Amniotic stem cell (primary cell): ENCODE measurements at places on chromosomes 2 and 18.

DNA sequence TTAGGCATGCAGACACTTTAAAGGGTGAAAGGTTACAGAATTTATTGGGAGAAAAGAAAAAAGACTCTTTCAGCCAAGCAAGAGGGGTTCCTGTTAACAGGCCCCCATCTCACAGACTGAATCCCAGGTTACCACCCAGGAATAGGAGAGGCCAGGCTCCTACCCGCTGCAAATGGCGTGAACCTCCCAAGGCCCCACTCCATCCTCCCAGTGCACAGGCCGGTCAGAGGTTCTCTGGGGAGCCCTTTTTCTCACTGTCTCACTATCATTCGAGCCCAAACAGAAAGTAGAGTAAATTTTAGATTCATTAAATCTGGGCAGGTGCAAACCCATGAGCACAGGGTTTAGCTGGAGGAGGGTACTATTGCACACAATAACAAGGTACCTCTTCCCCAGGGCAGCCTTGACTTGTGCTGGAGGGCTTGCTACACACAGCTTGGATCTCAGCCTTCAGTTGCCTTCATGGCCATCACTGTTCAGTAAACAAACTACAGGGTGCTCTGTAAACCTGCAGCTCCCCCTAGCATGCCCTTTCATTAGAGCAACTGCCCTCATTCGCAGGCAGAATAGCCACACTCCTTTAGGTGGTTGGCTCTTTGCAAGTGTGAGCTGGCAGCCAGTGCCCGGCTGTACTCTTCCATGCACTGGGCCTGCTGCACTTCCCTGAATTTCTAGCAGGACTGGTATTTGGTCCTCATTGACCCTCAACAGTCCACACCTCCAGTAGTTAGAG is 7.3 kb upstream of the PLEK start:
- DNase-seq = no peak

DNA sequence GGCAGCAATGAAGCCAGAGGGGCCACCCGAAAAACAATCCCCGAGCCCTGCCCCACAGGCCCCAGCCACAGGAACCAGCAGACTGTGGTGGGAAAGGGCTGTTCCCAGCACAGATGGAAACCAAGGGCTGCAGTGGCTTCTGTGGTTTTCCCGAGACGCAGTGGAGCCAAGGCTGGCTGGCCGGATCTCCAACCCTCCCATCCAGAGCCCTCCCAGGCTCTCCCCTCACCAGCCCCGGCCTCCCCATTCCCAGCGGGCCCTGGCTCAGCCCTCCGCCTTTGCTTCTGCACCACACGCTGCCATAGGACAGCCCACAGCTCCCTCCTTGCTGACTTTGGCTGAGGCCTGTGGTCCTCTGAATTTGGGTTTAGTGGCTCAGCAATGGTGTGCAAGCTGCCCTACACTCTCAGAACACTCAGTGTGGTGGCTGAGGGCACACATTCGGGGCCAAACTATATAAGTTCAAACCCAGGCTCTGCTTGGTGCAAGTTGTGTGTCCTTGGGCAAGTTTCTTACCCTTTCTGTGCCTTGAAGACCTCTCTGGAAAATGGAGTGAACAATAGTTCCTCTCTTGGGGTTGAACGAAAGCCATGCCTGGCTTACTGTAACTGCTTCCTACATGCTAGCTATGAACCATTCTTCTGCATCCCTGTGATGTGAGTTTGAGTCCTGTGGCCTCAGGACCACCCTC is 200.1 kb downstream of the SMAD7 start:
- no peak for DNase-seq

GRCh38 chr2:201432038-201432620 is 19.1 kb downstream of the TRAK2 start:
- peak; percentile 65 for DNase-seq

GRCh38 chr2:181419129-181419855 is 37.9 kb upstream of the ITGA4 start:
- no peak for DNase-seq

DNA sequence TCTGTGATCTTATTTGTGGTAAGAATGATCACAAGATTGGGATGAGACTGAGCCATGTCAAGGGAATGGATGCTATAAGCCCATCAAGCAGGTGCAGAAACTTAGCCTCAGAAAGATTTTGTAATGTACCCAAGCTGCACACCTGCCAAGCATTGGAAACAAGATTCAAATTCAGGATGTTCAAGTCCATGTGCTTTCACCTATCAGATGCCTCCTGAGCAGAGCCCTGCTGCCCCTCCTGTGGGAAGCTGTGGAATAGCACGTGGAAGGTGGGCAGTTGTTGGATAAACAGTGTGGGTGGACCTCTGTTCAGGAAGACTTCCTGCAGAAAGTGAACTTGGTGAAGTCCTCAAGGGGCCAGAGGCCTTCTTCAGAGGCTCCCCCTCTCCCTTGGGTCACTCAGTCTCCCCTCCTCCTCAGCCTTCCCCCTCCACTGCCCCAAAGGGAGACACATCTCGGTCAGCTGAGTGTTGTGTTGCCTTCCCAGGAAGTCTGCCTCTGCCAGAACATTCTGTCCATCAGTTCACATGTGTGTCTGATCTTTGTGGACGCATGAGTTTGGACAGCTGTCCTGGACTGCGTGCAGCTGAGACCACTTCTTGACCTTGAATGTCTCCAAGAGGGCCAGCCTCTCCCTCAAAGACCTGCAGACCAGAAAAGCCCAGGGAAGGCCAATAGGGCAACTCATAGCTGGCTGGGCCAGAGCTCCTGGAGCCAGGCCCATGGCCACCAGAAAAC is 186.1 kb downstream of the INHBB start:
- no peak for DNase-seq

DNA sequence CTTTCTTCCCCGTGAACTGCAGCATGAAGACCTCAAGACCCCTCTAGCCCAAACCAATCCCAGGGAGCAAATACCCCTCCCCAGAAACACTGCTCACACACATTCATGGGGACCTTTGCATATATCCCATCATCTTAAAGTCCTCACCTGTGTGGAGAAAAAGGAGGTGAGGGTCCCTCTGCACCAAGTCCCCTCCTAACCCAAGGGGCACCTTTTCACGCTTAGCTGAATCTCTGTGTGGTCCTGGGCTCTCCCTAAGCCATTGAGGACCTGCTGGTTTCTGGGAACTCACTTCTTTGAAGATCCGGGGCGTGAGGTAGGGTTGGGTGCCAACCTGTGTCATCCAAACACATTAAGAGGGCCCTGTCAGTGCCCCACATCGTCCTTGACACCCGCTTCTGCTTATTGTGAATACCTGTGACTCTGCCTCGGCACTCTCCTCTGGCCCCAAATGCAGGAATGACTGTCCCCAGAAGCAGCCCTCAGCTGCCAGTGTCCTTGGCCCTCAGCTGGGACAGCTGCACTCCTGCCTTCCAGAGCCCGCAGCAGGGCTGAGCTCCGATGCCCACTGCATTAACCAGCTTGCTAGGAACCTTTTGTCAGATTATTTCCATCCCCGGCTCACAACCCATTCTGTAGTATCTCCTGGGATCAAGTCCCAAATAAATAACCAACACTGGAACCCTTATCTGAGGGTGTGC is 41.3 kb upstream of the ITM2C start:
- no peak for DNase-seq

- peak; percentile 63 for DNase-seq
Measured at GRCh38 chr2:217899231-217900009, 103.4 kb downstream of the TNS1 start.
